ENCODE measurements at places on chromosomes 16 and 17.

DNA sequence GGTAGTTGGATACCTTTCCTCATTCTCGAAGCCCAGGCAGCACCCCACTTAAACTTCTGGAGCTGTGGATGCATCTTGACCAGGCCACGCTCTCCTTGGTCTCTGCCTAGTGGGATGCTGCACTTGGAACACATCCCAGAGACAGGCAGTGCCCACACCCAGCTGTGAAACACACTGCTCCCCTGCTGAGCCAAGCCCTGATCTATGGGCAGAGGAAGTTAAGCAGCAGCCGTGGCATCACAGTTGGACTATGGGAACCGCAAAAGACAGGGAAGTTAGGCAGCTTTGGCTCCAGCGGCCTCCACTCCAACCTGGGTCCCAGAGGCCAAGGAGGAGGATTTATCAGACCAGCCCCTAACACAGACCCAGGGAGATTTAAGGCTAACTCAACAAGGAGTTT lies 284.8 kb upstream of the CCL2 start:
- no peak for DNase-seq

- no peak for DNase-seq
Measured at GRCh38 chr16:89426736-89427530, 63.4 kb downstream of the ANKRD11 start.

DNA sequence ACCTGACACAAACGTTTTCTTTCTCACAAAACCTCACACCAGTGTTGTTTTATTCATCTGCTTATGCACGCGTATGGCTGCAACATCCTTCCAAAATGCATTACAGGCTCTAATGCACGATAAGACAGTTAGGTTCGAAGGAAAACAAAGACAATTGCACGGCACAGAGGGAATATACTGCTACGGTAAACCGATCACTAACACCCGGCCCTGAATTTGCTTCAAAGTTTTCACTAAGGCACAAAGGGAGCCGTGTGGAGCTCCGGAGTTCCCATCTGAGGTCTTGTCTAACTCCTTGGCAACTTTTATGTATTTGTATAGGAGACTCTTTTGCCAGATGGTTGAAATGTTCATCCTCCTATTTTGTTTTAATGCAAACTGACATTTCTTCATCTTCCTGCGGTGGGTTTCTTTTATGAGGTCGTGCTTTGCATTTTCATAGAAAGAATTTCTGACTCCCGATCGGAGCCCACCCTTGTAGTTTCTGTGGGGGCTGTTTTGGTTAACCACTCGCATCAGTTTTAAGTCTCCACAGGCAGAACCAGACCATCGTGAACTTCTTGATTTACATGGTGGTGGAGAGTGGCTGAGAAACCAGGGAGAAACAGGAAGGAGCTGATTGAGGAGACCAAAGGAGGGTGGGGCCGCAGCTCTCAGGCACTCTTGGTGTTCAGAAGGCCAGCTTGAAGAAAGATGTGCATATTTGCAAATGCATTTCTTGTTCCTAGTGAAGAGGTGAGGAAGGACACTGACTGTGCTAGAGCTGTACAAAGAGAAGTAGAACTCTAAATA lies 516.8 kb downstream of the MAF start:
- DNase-seq = no peak

- DNase-seq = no peak
Measured at GRCh38 chr16:20903116-20903898, 2.7 kb downstream of the LYRM1 start.

GRCh38 chr17:18004884-18005305 lies 32.2 kb downstream of the DRC3 start:
- DNase-seq = no peak

DNA sequence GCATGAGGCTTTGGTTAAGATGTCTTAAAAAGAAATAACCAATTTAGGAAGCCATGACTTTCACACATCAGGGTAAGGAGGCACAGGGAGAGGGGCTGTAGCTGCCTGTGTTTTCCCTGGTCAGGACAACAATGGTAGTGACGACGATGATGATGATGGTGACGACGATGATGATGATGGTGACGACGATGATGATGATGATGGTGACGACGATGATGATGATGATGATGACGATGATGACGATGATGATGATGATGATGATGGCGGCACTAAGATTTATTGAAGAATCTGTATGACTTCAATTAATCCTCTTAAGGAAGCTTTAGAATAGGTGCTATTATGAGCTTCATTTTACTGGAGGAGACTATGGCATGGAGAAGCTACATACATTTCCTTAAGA lies 284.1 kb upstream of the TNRC6C start:
- DNase-seq = no peak

DNA sequence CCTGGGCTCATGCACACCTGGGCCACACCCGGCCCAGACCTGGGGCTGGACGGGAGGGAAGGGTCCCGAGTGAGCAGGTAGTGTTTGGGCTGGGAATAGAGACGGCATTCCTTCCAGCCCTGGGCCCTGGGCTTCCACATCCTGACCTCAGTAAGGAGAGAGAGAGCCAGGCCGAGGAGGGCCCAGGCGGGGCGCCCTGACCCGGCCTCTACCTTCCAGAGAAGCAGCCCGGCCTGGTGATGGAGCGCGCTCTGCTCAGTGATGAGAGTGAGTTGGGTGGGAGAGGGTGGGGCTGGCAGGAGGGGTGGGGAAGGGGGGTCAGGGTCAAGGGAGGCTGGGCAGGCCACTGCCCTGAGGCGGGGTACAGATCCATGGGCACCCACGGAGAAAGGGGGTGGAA lies 13.6 kb upstream of the MYO15B start:
- no peak for DNase-seq

GRCh38 chr17:50269477-50270434 lies 4.5 kb upstream of the TMEM92 start:
- no peak for DNase-seq

GRCh38 chr17:44102849-44103622 lies 20.4 kb downstream of the HDAC5 start:
- DNase-seq = no peak

DNA sequence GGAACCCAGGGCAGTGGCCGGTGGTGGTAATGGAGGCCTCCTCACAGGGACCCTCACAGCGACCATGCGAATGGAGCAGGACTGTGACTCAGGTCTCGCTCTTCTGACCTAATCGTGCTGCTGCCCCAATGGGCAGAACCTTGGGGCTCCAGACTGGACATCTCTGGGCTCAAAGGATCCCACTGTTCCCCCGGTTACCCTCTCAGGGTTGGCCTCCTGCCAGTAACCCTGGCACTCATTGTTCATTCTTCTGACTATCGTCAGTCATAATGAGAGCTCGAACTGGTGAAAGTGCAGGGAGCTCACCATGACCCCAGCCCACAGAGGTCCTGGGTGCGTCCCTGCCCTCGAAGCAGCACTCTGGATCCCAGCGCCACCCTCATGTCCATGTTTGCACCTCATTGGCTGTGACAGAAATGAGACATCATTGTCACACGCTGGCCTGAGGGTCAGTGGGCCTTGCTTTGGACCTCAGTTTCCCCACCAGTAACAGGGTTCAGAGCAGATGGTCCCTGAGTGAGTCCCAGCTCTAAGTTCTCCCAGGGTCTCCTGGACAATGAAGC lies 4.0 kb upstream of the NPRL3 start:
- DNase-seq = no peak

DNA sequence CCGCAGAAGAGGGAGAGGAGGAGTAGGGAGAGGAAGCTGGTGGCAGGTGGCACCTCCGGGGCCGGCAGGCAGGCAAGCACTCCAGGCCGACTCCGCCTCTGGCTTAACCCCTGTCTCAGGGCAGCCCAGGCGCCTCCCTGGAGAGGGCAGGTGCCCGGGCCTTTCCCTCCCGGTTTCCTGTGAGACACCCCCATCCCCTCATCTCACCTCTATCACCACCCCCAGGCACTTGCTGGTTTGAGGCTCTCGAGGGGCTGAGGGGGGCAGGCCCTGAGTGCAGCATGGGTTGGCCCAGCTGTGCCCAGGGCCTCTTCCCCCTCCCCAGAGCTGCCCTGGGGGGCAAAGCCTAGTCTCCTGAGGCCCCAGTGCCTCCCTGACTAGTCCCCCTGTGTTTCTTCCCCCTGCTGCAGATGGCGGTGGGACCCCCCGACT lies 6.0 kb downstream of the DOC2A start:
- no peak for DNase-seq

- no peak for DNase-seq
Measured at GRCh38 chr16:70454222-70455034, at the start of gene FCSK. Gene FCSK (plus strand): TSS chr16:70454595. CDS start chr16:70463191, 8,596 bp downstream.

GRCh38 chr17:4846635-4847390 lies 13.7 kb downstream of the MINK1 start:
- DNase-seq = no peak

- no peak for DNase-seq
Measured at GRCh38 chr17:10247810-10248209, 49.4 kb upstream of the GAS7 start.

GRCh38 chr17:13407381-13407780 lies 194.3 kb downstream of the HS3ST3A1 start:
- no peak for DNase-seq

DNA sequence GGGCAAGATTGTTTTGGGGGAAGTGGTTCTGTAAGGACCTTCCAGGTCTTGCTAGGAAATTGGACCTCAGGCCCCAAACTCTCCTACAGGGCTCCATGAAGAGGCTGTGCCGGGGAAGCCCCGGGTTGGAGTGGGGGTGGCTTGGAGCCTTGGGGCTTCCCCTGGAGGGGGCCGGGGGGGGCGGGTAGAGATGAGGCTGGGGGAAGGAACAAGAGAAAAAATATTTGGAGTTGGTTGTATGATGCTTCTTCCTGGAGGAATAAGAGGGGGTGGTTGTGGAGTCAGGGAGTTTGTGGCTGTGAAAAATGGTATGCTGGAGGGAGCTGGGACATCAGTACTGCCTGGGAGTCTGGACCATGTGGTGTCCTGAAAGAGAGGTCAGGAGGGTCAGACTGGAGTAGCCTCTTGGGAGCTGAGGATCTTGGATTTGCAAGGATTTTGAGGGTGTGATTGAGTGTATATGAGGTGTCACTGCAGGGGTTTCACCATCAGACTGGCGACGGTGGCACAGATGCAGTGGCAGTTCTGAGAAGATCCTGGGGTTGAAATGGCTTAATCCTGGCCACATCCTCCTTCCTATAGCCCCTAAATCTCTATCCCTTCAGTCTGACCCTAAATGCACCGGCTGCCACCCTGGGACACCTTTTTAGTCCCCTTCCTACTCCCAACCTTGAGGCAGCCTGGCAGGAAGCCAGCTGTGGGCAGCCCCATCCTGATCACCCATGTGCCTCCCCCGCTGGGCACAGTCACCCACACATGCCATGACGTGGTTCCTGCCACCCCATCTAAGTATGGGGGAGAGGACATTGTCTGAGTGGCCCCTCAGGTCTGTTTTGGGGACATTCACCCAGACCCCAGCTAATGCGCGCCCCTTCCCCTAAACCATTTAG lies 10.9 kb downstream of the RARA start:
- DNase-seq = no peak

DNA sequence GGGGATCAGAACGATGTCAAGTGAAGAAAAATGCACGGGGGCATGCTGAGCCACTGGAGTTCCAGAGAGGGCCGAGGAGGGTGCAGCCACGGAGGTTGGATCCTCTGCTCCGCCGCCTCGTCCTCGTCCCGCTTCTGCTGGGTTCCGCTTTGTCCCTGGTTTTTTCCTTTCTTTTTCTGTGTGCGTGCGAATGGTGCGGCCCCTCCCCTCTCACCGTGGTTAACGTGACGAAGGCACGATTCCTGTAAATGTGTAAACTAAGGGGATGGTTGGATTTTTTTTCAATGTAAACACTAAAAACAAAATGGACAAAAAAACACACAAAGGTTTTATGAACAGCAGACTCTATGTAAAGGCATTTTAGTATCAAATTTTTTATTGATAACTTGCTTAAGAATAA lies 46.7 kb downstream of the ACTG1 start:
- no peak for DNase-seq

DNA sequence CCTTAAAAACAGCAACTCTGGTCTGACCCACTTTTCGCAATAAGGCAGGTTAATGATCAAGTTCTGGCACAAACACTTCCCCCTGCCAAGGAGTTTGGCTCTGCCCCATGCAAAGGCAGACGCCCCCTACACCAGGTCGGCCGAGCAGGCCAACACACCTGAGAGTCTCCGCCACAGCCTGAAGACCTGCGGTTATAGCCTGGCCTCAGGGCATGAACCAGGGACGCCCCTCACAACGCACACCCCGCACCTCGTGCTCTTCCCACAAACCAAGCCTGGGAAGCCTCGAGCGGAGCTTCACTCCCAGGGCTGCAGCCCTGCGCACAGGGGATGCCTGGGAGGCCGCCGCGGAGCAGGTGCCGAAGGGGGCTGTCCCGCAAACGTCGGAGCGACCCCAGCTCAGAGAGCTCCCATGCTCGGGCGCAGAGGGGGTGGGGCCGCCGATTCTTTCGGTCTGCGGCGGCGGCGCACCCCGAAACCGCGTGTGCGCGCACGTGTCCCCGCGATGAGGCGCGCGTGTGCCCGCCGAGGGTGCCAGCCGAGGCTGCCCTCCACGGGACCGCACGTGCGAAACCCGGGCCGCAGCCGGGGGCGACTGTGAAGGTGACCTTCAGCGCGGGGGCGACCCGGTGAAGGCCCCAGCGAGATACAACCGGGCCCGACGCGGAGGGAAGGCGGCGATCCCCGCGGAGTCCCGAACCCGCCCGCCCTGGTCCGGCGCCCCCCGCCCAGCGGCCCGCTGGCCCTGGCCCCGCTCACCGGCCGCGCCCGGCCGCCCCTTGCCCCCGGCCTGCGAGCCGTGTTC lies 559 bp downstream of the CLUH start:
- no peak for DNase-seq

- no peak for DNase-seq
Measured at GRCh38 chr17:30395398-30396022, 16.8 kb downstream of the CPD start.

GRCh38 chr16:68234188-68235107 lies 1.5 kb downstream of the ESRP2 start:
- no peak for DNase-seq

GRCh38 chr17:33438139-33438538 lies 145.0 kb upstream of the ASIC2 start:
- DNase-seq = no peak

DNA sequence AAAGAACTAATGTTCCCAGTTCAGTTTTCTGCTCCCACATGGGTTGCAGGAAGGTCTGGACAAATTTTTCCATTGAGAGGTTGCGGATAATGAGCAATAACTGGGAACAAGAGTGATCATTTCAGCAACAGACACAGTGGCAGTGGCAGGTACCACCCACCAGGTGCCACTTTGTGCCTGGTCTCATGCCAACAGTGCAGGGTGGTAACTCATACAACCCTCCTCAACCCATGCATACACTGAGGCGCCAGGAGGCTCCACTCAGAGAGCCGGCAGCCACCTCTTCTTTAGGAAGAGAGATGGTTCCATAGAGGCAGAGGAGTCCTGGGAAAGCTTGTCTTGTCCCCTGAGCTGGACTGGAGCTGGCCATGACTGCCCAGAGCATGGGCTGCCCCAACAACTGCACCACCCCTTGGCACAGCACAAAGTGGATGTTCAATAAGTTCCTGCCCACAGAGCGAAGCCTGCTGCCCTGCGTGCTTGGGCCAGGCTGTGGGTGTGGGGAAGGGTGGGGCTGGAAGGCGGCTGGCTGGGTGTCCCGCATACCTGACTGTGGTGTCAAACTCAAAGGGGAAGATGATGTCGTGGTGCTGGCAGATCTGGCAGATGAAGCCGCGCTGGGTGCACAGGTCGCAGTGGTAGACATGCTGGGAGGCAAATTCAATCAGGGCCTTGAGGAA lies 6.4 kb upstream of the ARHGAP27 start:
- DNase-seq = no peak

GRCh38 chr17:69064001-69064400 lies 3.3 kb upstream of the ABCA9 start:
- no peak for DNase-seq
